ENCODE measurements at places on chromosomes 5 and 9.
A peak's percentile ranks its signal among the peaks of the same experiment; 100 is the strongest.

DNA sequence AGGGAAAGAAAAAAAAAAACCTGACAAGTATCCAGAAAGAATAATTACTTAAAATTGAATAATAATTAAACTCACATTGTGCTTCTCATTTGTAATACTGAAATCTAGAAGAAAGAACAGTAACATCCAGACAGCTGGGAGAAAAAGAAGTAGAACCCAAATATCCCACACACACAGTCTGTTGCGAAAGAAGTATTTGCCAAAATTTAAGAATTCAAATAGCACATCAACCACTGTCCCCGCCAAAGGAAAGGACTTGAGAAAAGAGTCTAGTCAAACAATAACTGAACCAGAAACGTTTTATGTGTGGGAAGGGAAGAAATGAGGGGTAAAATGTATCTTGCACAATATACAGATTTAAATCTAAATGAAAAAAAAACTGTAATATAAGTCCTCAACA, 202.8 kb downstream of the MLLT3 start:
- no peak for DNase-seq

DNA sequence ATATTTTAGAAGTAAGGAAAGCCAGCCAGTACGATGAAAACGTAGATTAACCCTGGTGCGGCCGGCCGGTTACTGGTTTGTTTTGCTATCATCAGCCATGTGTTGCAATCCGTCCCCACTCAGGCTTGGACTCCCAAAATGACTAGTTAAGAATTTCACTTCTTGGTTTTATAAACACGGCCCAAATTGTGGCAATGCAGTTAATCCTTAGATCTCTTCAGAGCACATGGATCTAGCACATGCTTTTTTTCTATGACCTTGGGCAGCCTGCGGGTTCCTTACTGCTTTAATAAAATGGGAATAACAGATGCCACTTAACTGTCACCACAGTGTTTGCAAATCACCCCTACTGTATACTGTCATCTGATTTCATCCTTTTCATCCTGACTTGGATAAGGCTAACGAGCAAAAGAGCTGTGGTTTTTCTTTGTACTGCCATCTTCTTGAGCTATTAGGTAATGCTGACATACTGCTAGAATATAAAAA, 1.5 kb downstream of the NDFIP1 start:
- peak; percentile 62 for DNase-seq

- DNase-seq = no peak
Measured at GRCh38 chr5:14932902-14933469, 61.4 kb upstream of the ANKH start.

DNA sequence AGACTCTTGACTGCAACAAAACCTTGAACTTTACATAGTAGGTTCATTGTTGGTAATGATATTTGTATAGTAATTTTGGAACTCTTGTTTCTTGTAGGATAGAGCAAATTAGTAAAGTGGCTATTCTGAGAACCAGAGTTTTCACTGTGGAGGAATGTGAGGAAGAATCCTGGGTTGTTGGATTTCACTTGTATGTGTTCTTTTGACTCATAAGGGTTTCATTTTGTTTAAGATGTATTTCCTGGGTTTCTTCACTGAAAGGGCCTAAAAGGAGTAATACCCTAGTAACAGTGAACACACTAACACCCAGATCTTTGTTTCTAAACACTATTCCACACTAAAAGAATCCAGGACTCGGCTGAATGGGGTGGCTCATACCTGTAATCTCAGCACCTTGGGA, 20.1 kb downstream of the TTC1 start:
- no peak for DNase-seq
